ENCODE measurements at places on chromosomes 7 and 10.

DNA sequence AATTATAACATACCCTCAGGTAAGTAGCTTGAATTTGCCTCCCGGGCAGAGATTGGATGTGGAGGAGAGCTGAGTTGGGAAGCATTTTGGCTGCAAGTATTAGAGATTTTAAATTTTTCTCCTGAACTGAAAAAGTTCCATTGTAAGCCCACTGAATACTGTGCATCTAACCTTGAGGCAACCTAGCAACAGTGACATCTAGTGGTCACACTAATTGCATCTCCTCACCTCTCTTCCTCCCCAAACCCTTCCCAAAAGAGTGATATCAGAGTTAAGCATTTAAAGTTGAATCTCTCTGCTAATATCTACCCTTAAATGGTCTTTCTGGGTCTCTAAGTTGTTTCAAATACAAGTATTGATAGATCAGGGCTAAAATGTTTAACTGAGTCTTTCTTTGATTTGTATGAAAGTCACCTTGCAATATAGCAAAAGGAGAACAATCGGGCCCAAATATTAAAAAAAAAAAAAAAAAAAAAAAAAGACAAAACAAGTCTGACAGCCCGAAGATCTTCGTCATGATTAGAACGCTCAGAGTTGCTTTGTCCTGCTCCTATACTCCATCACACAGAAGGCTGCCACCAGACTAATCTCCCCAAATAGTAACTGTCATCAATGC lies 40.4 kb upstream of the DLX5 start:
- H3K27me3 ChIP-seq, result no peaks in the 10 kb centered on the region
- H3K27ac ChIP-seq, result no peak overlapping the region
- H3K4me1 ChIP-seq, result no peaks in the 10 kb centered on the region
- H3K36me3 ChIP-seq, result no peaks in the 10 kb centered on the region

- no peaks in the 10 kb centered on the region for H3K27me3 ChIP-seq
- DNase-seq, result peak; percentile 21
- no peaks in the 10 kb centered on the region for H3K36me3 ChIP-seq
- H3K4me1 ChIP-seq, result no peaks in the 10 kb centered on the region
These were observed 140.8 kb upstream of the FAM20C start for GRCh38 chr7:51456-52068.

DNA sequence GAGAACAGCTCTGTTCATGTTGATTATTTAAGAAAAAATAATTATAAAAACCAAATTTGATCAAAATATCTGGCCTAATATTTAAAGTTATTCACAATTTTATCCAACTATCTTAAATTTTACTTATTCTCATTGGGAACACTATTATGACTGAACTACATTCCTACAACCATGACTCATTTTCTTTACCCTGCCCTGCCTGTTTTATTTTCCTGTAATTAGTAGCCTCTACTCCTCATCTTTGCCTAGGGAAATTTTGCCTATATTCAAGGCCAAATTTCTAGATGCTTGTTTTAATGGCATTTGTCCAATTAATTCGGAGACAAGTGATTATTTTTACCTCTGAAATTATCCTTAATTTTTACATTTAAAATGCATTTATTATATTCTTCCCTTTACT lies 289.7 kb upstream of the TMEM229A start:
- no peak for DNase-seq
- H3K27ac ChIP-seq, result no peak overlapping the region
- no peaks in the 10 kb centered on the region for H3K27me3 ChIP-seq
- no peaks in the 10 kb centered on the region for H3K36me3 ChIP-seq
- no peaks in the 10 kb centered on the region for H3K4me1 ChIP-seq

DNA sequence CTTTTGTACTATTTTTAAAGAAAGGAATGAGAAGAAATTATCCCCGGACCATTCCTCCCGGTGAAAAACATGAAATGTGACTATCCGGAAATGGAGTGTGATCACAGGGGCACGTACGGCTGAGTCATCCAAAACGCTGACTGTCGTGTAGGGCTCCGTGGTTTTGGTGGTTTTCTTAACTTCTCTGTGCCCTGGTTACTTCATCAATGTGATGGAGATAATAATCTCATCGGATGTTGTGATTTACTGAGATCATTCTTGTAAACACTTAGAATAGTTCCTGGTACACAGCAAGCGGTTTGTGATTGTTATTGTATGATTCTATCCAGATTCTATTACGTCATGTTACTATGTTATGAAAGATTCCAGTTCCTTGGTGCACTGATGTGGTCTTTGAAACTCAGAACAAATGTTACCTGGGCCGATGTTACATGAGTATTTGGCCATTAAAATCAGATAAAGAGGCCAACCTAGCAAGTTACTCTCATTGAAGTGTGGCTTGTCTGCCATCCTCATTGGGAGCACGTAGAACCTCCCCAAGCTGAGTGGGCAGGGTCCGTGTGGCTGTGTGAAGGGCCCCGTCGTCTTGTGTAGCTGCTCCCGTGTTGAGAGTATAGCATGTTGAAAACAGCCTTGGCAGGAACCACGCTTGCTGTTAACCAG lies 99.5 kb downstream of the CAMK1D start:
- H3K4me3 ChIP-seq, result peak overlapping the region; percentile 35
- H3K36me3 ChIP-seq, result no peaks in the 10 kb centered on the region
- peaks cover 39% of the 10 kb centered on the region for H3K4me1 ChIP-seq
- DNase-seq, result peak; percentile 96
- peak overlapping the region; percentile 99 for H3K27ac ChIP-seq

- H3K27me3 ChIP-seq, result no peaks in the 10 kb centered on the region
- H3K4me3 ChIP-seq, result no peak overlapping the region
- H3K4me1 ChIP-seq, result peaks cover 78% of the 10 kb centered on the region
- H3K36me3 ChIP-seq, result no peaks in the 10 kb centered on the region
- DNase-seq, result no peak
These were observed 50.6 kb upstream of the SMNDC1 start for GRCh38 chr10:110355141-110355831.

DNA sequence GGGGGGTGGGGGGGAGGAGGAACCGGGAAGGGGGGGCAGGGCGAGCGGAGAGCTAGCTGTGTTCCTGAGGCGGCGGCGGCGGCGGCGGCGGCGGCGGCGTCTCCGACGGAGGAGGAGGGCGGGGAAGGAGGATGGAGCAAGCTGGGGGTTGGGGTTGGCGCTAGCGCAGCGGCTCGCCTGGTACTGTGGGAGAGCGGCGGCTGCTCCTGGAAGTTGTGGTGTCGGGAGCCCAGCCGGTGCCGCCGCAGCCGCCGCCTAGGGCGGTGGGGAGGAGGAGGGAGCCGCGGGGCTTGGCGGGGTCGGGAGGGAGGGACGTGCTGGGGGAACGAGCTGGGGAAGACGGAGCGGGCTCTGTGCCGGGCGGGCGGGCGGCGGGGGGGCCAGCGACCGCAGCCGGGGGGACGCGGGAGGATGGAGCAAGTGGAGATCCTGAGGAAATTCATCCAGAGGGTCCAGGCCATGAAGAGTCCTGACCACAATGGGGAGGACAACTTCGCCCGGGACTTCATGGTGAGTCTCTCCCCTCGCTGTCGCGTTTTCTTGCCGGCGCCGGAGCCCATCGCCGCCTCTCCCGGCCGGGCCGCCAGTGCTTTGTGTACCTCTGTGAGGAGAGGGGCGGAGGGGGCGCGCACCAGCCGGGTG lies at the start of gene PTPN12:
Gene PTPN12 (plus strand): TSS at position 160 of the 642 bp plus-strand sequence. CDS start 252 bp downstream, at position 412.
- peaks cover 28% of the 10 kb centered on the region for H3K4me1 ChIP-seq
- peak within 1 kb of the TSS; percentile 96 for H3K27ac ChIP-seq
- H3K36me3 ChIP-seq, result peaks cover 16% of the 10 kb centered on the region
- no peak for DNase-seq

DNA sequence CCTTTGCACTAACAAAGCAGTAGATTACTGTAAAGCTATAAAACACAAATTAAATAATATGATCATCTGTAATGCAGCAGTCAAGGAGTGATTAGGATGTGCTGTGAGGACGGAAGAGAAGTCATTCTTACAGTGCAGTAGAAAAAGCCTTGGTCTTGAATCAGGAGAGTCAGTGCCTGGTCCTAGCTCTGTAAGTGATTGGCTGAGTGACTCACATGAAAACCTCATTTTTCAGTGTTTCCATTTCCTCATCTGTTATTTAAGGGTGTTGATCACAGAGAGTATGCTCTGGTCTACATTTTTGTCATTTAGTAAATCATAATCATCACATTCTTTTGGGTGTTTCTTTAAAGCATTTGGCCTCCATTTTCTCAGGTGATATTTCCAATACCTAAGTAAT lies 717.8 kb downstream of the LRMDA start:
- no peaks in the 10 kb centered on the region for H3K27me3 ChIP-seq
- H3K4me3 ChIP-seq, result no peak overlapping the region
- no peak for DNase-seq
- no peaks in the 10 kb centered on the region for H3K36me3 ChIP-seq
- no peak overlapping the region for H3K27ac ChIP-seq
- no peaks in the 10 kb centered on the region for H3K4me1 ChIP-seq

- H3K36me3 ChIP-seq, result no peaks in the 10 kb centered on the region
- no peak overlapping the region for H3K27ac ChIP-seq
- H3K4me1 ChIP-seq, result no peaks in the 10 kb centered on the region
- H3K27me3 ChIP-seq, result no peaks in the 10 kb centered on the region
- DNase-seq, result no peak
- no peak overlapping the region for H3K4me3 ChIP-seq
These were observed 28.8 kb upstream of the LCOR start for GRCh38 chr10:96803288-96803664.

DNA sequence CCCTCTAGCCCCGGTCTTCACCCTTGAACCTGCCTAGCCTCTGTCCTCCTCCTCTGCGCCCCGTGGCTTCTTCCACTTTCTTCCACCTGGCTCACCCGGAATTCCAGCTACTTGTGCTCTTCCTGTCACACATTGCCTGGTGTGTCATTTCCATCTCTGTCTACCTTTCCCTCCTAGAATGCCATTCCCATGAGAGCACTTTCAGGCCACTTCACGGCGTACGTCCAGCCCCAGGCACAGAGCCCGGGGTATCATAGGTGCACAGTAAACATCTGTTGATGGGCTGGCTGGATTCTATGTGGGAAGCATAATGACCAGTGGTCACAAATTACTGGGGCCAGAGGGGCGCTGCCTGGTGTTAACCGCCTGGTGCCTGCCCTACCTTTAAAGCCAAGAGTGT lies 161.3 kb downstream of the CUX1 start:
- H3K36me3 ChIP-seq, result no peaks in the 10 kb centered on the region
- no peaks in the 10 kb centered on the region for H3K27me3 ChIP-seq

DNA sequence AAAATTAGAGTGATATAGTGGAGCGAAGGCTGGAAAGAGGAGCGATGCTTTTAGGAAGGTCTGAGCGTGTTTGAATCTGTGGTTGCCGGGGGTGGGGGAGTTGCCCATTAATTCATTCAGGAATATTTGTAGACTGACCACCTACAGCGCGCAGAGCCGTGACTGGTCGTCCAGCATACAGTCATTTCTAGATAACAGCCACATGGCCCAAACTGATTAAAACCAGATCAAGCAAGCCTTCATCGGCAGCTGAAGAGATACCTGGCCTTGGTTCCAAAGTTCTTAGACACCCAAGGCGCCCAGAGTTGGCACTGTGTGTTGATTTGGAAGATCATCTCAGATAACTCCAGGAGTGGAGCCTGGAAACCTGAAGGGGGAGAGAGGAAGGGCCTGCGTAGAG lies 1.7 kb downstream of the PROSER2 start:
- peaks cover 57% of the 10 kb centered on the region for H3K4me1 ChIP-seq
- peak overlapping the region; percentile 92 for H3K4me3 ChIP-seq
- DNase-seq, result peak; percentile 60
- 0 out of 2 replicates have a peak, but pooled peaks cover 6% of the 10 kb centered on the region for H3K36me3 ChIP-seq
- H3K27me3 ChIP-seq, result no peaks in the 10 kb centered on the region

DNA sequence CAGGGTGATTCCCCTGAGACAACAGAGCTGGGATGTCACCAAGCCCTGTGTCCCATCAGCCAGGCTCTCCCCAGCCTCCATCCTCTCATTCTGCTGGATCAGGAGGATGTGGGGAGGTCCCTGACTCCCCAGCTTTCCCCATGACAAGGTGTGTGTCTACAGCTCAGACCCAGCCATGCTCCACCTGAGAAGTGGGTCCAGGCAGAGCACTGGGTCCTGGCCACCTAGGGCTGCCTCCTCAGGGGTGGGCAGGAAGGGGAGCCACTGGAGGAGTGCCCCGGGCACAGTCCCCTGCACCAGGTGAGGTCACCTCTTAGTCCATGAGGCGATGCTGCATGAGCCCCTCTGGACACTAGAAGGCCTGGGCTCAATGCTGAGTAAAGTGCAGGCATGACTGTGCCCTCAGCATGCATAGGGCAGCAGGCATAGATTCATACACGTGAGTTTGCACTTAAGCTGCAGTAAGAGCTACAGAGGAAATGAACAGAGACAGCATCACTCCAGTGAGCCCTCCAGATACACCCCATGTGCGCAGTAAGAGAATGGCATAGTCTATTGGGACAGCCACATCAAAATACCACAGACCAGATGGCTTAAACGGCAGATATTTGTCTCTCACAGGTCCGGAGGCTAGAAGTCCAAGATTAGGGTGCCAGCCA lies 48.3 kb downstream of the ALOX5 start:
- H3K27ac ChIP-seq, result no peak overlapping the region
- no peak for DNase-seq
- no peaks in the 10 kb centered on the region for H3K27me3 ChIP-seq
- H3K36me3 ChIP-seq, result no peaks in the 10 kb centered on the region

DNA sequence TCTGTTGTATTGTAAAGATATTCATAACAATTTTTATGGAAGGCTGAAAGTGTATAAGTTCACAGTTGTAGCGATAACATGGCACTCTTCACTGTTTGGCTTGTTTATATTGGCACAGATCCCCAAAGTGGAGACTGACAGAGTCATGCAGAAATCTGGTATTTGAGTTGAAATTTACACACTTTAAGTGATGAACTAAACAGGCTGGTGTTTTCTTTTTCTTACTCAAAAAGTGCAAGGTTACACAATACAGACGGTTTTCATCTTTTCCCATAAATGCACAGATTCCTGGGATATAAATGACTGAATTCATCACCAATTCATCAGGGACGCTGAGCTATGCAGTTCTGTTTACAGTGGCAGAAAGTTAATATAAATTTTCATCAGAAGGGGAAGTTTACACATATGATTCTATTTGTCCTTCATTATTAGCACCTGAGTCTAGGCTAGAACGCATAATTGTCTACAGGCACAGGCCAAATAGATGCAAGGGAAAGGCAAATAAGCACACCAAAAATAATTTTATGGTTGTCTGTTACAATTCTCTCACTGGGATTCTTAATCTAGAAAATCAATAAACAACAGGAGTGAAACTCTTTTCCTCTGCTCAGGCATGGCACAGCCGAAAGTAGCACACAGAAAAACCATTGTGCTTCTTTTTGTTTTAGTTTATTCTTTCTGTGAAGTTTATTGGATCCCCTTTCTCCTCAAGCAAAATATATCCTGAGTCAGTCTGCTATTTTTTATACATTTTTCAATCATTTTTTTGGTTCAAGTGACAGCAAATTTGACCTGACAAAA lies 88.0 kb downstream of the FOXP2 start:
- no peaks in the 10 kb centered on the region for H3K4me1 ChIP-seq
- no peaks in the 10 kb centered on the region for H3K27me3 ChIP-seq
- no peak overlapping the region for H3K4me3 ChIP-seq
- no peak for DNase-seq
- H3K27ac ChIP-seq, result no peak overlapping the region
- no peaks in the 10 kb centered on the region for H3K36me3 ChIP-seq

- H3K36me3 ChIP-seq, result no peaks in the 10 kb centered on the region
- H3K27ac ChIP-seq, result no peak overlapping the region
- H3K4me3 ChIP-seq, result no peak overlapping the region
- H3K4me1 ChIP-seq, result no peaks in the 10 kb centered on the region
These were observed 34.9 kb upstream of the TMEM248 start for GRCh38 chr7:66886152-66886551.

- H3K4me3 ChIP-seq, result no peak overlapping the region
- no peaks in the 10 kb centered on the region for H3K27me3 ChIP-seq
- DNase-seq, result no peak
These were observed 133.7 kb downstream of the EGFR start for GRCh38 chr7:55152516-55152915.
